ENCODE measurements at places on chromosomes 5 and 9.

- peak; percentile 30 for DNase-seq
These were observed 27.9 kb upstream of the RECK start for GRCh38 chr9:36008774-36009300.

GRCh38 chr5:172868436-172868923 lies 34.4 kb downstream of the ERGIC1 start:
- no peak for DNase-seq

DNA sequence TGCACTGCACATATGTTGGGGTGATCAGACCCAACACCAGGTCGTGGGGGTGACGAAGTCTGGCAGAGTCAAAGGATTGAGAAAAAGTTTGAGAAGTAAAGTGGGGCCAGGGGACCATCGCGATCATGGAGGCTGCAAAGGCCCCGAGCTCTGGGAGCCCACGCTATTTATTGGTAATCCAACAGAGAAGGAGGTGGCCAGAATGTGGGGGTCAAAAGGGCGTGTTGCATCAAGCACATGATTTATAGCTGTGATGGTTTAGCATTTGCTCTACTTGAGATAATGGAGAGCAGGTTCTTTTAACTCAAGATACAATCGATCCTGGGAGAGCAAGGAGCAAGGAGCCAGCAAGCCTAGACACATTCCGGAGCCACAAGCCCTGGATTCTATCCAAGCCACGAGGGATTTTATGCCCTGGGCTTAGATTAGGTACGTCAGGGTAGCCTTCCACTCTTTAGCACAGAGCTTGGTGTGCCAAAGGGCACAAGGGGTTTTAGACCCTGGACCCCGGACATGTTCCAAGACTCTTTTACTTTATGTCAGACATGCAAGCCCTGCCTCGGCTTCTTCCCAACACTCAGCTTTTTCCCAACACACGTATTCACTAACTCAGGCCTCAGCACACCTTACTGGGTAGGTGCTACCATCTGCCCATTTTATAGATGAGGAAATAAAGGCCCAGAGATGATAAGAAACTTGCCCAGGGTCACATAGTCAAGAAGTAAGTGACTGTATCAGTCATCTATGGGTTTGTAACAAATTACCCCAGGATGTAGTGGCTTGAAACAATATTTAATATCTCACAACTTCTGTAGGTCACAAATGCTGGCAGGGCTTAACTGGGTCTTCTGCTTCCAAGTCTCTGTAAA lies 39.5 kb downstream of the NSUN2 start:
- no peak for DNase-seq

DNA sequence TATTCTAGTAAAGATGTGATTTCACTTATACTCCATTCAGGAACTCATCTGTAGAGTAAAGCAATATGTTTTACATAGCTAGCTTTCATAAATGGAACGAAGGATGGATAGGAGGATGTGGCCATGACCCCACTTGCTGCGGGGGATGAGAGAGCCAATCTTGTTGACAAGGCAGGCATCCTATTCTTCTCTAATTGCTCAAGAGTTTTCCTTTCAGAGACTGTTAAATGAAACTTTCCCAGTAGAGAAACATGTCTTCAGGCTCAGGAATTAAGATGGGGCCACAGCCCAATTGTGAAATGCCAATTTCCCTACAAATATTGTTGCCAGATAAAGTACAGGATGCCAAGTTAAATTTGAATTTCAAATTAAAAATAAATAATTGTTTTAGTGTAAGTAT lies 196.2 kb upstream of the TUT7 start:
- DNase-seq: no peak

Measured in activated T-helper 9 cell treated with anti-CD3 and anti-CD28 coated beads, Interleukin-2, amount 50 U/mL, for 16 hours (primary cell).